ENCODE measurements at places on chromosomes 2 and 18.

- no peak for DNase-seq
Observed at GRCh38 chr18:37663446-37663845, 97.8 kb upstream of the CELF4 start.

GRCh38 chr2:10548626-10549025 lies 100.5 kb upstream of the ODC1 start:
- no peak for DNase-seq

GRCh38 chr18:10482363-10482984 lies 28.0 kb downstream of the APCDD1 start:
- DNase-seq = no peak

DNA sequence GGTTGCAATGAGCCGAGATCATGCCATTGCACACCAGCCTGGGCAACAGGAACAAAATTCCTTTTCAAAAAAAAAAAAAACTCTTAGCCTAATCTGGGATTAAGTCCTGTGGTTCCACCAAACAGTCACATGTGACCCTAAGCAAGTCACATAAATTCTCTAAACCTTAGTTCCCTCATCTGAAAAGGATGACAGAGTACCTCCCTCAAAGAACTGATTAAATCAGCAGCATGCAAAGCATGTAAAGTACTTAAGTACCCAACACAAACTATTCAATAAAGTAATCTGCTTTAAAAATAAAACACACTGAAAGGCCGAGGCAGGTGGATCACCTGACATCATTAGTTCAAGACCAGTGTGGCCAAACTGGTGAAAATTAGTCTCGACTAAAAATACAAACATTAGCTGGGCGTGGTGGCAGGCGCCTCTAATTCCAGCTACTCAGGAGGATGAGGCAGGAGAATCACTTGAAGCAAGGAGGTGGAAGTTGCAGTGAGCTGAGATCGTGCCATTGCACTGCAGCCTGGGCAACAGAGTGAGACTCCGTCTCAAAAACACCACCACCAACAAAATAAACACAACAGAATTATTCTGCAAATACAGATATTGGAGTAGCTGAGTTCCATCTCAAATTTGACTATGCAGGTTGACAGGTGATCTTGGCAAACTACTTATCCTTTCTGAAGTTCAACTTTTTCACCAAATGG lies 7.0 kb downstream of the USP34 start:
- no peak for DNase-seq

- DNase-seq = no peak
Observed at GRCh38 chr2:173715441-173715840, 249.7 kb downstream of the SP3 start.
